ENCODE measurements at places on chromosomes 1 and 21.

DNA sequence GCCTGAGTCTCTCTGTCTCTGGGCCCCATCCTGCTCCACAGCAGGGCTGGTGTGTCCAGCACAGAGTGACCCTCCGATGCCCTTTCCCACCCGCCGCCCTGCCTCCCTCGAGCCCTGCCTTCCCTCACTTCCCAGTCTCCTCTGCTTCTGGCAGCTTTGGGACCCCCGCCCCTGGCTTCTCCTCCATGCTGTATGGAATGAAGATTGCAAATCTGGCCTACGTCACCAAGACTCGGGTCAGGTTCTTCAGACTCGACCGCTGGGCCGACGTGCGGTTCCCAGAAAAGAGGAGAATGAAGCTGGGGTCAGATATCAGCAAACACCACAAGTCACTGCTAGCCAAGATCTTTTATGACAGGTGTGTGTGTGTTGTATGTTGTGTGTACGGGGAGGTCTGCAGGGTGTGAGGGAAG lies 14.3 kb downstream of the MOV10 start:
- no peak for DNase-seq

GRCh38 chr21:16768096-16768495 lies 744.7 kb upstream of the CXADR start:
- DNase-seq, result no peak

DNA sequence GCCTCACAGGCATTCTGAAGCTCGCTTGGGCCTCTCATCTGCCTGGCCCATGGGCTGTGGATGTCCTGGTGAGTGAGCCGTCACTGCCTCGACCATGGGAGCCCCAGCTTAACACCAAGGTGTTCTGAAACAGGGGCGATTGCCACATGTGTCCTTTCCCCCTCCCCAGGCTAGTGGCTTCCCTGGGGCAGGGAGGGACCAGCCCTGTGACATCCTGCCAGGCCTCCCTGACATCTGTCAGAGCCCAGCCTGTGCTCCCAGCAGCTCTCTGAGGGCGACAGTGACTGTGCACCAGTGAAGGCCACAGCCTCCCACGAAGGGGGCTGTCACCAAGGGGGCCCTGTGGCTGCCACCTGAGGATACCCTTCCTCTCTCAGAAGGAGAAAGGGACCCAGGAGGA lies 35.9 kb upstream of the CCDC27 start:
- no peak for DNase-seq

DNA sequence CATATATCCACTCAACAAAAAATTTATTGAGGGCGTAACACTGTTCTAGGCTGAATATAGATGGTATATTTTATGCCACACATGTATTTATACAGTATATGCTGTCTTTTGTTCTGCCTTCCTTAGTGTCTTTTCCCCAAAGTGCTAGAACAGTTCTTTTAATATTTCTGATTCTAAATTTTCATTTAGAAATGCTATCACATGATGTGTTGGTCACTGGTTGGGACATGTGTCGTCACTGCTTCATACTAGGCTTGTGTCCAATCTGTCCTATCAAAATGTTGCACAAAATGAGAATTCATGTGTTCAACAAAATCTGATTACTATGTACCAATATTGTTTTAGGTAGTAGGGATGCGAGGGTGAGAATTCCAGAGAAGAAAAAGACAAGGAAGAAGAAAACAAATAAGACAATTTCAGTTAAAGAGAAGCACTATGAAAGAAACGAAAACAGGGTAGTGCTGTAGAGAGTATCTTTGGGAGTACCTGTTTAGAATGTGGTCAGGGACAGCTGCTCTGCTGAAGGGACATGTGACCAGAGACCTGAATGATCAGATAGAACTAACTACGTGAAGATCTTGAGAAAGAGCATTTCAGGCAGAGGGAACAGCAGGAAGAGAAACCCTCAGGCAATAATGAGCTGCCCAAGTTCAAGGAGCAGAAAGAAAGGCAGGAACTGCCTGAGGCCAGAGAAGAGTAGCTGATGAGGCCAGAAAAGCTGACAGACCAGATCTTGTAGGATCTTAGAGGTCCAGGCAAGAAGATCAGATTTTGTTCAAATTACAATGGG lies 1.3 kb downstream of the KMO start:
- DNase-seq, result no peak

- peak; percentile 84 for DNase-seq
Observed at GRCh38 chr1:183956559-183957188, 80.9 kb downstream of the COLGALT2 start.

DNA sequence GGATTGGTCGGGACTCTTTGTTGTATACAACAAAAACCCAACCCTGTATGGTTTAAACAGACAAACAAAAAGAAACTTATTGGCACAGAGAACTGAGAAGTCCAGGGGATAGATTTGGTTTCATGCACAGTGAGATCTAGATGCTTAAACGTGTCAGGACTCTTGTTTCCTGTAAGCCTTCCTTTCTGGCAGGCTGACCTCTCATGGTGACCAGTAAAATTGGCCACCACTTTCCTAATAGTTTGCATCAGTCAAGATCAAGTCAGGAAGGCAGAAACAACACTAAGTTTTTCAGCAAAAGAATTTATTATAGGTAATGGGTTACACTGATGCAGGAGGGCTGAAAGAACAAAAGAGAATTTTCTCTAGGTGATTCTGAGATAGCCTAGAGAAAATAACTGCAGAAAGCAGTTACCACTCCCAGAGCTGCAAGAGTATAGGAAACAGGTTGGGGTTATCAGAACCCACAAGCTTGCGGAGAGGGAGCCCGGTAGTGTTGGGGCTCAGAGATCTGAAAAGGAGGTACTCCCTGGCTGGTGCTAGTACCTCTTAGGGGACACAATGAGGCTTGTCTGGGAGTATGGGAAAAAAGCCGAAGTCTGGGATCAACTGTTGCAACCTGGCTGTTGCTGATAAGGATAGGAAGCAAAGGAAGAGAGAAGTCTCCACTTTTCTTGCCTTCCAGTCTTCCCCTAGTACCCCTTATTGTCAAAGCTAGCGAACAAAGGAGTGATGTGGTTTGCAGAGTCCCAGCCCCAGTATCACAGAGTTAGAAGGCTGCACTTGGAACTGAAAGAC lies 21.4 kb downstream of the CITED4 start:
- DNase-seq, result no peak

- no peak for DNase-seq
Observed at GRCh38 chr1:110504226-110504625, 14.7 kb downstream of the KCNA10 start.

GRCh38 chr1:175848329-175848728 lies 104.9 kb upstream of the TNR start:
- no peak for DNase-seq

DNA sequence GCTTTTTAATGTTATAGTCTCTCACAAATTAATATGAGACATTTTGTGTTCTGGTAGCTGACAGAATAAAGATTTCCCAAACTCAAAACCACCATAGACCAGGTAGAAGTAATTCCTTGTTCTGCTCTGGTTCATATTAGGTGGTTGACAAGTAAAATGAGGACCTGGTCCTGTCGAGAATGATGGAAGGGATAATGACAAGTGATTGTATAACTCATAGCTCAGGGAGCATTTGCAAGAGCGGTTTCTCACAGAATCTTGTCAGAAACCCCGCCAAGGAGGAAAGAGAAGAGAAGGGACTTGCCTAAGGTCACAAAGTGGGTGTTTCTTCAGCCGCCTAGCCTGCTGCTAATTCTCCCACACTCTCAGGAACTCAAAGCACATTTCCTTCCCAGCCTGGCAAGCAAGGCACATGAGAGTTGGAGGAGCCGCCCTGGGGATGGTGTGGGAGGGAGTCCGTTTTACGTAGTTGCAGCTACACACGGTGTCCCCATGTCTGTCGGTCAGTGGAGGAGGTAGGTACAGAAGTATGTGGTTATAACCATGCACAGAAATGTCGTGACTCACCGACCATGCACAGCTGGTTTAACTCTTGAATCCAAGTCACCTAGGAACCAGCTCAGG lies 46.5 kb downstream of the SAMD13 start:
- DNase-seq, result no peak

GRCh38 chr1:110338309-110338885 lies 780 bp upstream of the RBM15 start:
- no peak for DNase-seq

- no peak for DNase-seq
Observed at GRCh38 chr21:44583800-44584147, 3.4 kb upstream of the KRTAP10-5 start.
